ENCODE measurements at places on chromosomes 7 and 10.

DNA sequence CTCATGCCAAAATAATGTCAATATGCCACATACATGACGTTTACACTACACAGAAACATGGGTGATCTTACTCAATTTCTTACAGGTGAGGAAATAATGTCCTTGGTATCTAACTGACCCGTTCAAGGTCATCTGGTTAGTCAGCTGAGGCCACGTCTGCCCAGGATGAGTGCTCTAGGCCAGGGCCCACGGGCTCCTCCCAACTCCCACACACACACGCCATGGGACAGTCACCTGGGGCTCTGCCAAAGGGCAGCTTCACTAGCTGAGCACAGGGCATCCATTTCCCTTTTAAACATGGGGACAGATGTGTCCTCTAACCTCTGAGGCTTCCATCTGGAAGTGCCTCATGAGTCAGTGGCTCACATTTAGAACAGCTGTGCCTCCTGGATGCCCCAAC lies 123.9 kb downstream of the TNS3 start:
- peak; percentile 82 for DNase-seq

- DNase-seq: no peak
These were observed 33.3 kb upstream of the EBLN1 start for GRCh38 chr10:22250897-22251660.

- DNase-seq: no peak
These were observed 101.8 kb upstream of the FERD3L start for GRCh38 chr7:19247017-19247416.

GRCh38 chr10:72834183-72834825 lies 59.2 kb upstream of the OIT3 start:
- peak; percentile 68 for DNase-seq

GRCh38 chr7:82810558-82811259 lies 352.0 kb downstream of the PCLO start:
- peak; percentile 62 for DNase-seq

GRCh38 chr7:1814089-1814811 lies 144.2 kb downstream of the ELFN1 start:
- no peak for DNase-seq

- DNase-seq: no peak
These were observed 260.6 kb downstream of the RNLS start for GRCh38 chr10:88322324-88323063.

DNA sequence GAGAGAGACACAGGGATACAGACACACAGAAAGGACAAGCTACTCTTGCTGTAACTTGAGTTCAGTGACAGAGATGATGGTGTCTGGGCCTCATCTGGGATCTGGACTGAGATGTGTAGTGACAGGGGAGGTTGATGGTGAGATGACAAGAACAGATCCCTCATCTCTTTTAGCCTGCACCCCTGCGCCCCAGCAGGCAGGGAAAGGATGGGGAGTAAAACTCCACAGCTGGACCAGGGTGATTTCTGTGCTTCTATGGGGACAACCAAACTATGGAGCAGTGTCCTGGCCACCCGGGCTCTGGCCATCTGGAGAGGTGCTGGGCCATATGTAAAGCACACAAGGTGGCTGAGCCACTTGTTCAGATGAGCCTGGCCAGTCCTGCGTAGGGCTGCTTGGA lies 4.5 kb upstream of the LRRC18 start:
- DNase-seq: no peak

DNA sequence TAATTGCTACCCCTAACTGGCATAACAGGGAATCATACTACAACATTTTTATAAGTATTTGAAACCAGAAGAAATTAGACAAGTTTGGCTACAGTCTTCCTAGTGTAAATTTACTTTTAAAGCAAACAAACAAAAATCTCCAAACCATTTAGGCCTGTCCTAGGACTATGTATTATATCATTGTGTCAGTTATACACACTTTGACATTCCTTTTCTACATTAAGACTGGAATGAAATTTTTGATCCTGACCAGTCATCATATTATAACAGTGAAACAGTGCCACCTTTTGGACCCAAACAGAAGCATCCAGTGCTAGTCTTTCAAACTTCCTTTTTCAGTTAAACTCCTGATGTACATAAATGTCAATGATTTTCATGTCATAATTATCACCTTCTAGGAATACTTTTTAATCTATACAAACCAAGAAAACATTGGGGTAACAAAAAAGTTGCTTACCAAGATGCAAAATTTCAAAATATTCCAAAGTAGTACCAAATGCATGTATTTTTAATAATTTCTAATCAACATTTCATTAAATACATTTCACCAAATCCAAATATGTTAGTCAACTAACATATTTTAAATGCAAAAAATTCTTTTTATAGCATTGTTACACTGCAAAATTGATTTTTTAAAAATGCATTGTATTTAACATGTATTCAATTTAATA lies 75.7 kb downstream of the IMMP2L start:
- peak; percentile 69 for DNase-seq

- DNase-seq: no peak
These were observed 132.8 kb downstream of the GLI3 start for GRCh38 chr7:42104231-42104630.

DNA sequence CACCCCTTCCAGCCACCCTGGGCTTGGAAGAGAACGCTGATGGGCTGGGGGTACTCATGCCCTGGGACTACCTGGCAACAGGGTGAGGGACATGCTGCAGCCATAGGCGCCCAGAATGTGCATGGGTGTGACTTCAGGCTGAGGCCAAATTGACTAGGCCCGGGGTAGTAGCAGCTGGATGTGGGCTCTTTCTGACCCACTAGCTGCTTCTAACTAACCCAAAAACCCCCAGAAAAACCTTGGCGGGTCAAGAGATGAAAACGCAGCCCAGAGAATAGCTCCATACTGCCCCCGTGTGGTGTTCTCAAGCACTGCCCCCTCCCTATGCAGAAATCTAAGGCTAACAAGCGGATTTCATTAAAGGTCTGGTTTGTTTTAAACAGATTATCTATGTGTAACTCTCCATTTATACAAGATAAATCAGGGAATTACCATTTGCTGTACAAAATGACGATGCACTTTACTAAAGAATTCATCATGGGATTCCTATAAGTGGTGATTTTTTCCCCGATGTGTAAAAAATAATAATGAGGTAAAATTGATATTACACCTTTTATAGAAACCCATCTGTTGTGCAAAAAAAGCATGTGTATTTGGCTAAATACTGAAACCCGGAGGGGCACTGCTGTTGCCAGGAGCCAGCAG lies 4.2 kb downstream of the SMARCD3 start:
- DNase-seq: peak; percentile 45

DNA sequence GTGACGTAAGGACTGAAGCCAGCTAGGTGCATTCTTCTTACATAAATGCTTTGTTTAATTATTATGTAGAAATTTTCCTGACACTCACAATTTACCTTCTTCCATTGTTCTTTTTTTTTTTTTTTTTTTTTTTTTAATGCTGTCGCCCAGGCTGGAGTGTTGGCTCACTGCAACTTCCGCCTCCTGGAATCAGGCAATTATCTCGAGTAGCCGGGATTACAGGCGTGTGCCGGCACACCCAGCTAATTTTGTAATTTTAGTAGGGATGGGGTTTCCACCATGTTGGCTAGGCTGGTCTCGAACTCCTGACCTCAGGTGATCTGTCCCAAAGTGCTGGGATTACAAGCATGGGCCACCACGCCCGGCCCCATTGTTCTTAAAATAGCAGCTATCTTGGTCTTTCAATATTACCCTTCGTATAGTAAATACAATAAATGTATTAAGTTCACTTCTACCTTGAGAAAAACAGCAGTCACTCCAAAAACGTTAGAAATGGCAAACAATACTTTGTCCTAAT lies 32.1 kb downstream of the BZW2 start:
- no peak for DNase-seq

DNA sequence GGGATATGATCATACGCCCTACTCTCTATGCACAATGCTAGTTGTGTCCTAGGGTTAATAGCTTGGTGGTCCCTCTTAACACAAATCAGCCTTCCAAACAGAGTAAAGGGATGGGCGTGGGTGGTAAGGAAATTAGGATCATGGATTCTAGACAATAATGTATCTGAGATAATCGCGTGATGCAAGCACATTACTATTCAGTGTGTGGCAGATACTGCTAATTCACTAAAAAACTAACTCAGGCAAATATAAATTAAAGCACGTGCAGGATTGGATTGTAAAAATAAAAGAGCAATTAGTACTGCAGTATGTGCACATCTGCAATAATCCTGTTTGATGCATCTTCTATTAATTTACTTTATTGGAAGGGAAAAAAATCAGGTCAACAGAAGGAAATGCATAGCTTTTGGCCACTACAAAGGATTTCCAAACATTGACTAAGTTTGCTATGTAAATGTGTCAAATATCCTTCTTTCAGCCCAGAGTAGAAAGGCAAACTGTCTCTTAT lies 22.0 kb downstream of the TWIST1 start:
- no peak for DNase-seq

DNA sequence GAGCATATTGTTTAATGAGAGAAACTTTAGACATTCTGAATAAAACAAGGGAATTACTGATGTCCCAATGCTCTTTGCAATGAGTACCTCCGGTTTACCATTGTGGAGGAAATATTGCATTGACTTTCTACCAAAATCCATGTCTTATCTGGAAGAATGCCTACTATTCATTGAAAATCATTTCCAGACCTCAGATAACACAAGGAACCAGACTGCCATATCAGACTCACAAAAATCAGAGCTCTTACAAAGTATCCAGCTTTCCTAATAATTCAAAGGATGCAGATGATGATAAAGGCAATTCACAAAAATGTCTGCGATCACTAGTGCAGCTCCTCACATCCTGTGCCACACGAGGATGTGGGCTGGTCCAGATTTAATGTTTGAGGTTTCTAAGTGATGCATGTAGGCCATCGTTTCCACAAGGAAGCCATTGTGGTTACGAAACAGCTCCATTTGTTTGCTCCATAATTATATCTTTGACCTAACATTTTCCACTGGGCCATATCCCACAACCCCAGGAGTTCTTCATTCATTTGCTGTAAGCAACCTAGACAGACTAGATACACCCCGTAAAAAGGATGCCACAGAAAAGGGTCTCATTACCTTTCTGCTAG lies 831.1 kb upstream of the C7orf33 start:
- DNase-seq: no peak

Data from kidney tubule cell (primary cell).